ENCODE measurements at places on chromosomes 5 and 9. TPM values are rescaled to one million over a fixed set of nuclear protein-coding genes. Genes with fewer than 3 reads are reported as not detected.

Gene CYFIP2
- 16.7 TPM for total RNA-seq

Gene FRMD3
- 6.4 TPM for total RNA-seq

Gene PNPLA7
- 0.71 TPM for total RNA-seq

Gene GRM6
- not detected for total RNA-seq

Gene TXNDC8
- total RNA-seq = not detected

Gene ADCY2
- total RNA-seq = not detected

Gene GARIN3
- total RNA-seq = not detected

Gene ADGRD2
- not detected for total RNA-seq

Gene PPP2R2B
- 0.09 TPM for total RNA-seq

Data from A549 treated with dexamethasone at 1 μM for 4 hours (cell line).